ENCODE measurements at places on chromosomes 7 and 10. TPM values are rescaled to one million over a fixed set of nuclear protein-coding genes. Genes with fewer than 3 reads are reported as not detected.

The LRIT1 gene
- total RNA-seq, result not detected

The TRIM24 gene
- 22.4 TPM for total RNA-seq

The ANKRD16 gene
- 16.5 TPM for total RNA-seq

The SEPHS1 gene
- total RNA-seq, result 70.1 TPM

The TMEM213 gene
- total RNA-seq, result 43.8 TPM

The COBL gene
- 22.5 TPM for total RNA-seq

The CLIP2 gene
- 43.7 TPM for total RNA-seq

The LIPF gene
- 0.41 TPM for total RNA-seq

The ELN gene
- 108 TPM for total RNA-seq

The CALML3 gene
- total RNA-seq, result not detected

The SPDYE5 gene
- not detected for total RNA-seq

The OGDHL gene
- 57.6 TPM for total RNA-seq

The GPRIN2 gene
- 8.2 TPM for total RNA-seq

The ARMC3 gene
- 5.5 TPM for total RNA-seq

The HEPACAM2 gene
- total RNA-seq, result 2.7 TPM

The TLX1 gene
- not detected for total RNA-seq

The SPDYE1 gene
- total RNA-seq, result not detected

The EBLN1 gene
- total RNA-seq, result not detected

The MEIG1 gene
- total RNA-seq, result not detected

The DRGX gene
- total RNA-seq, result not detected

The PLXDC2 gene
- total RNA-seq, result 48.1 TPM

The FFAR4 gene
- total RNA-seq, result 0.23 TPM

The USP6NL gene
- total RNA-seq, result 20.1 TPM

Measured in metanephros (tissue), 2 donors.